ENCODE measurements at places on chromosomes 16 and 17. TPM values are rescaled to one million over a fixed set of nuclear protein-coding genes. Genes with fewer than 3 reads are reported as not detected.
A peak's percentile ranks its signal among the peaks of the same experiment; 100 is the strongest.

CCDC137 gene
- 6.2 TPM for total RNA-seq

CCDC200 gene
- total RNA-seq = not detected

KRT20 gene
- not detected for total RNA-seq

ACSM3 gene
- total RNA-seq = 9.2 TPM

GAS2L2 gene
- total RNA-seq = 0.27 TPM

DNAI2 gene
- total RNA-seq = not detected

RDM1 gene
- not detected for total RNA-seq

SDR42E2 gene
- not detected for total RNA-seq

USP31 gene
- 25.0 TPM for total RNA-seq

GRCh38 chr16:2904100-2904921 is 7.4 kb upstream of the FLYWCH1 start:
- peak; percentile 91 for DNase-seq

GRCh38 chr16:17160920-17161431 is 309.8 kb downstream of the XYLT1 start:
- DNase-seq = no peak

DNA sequence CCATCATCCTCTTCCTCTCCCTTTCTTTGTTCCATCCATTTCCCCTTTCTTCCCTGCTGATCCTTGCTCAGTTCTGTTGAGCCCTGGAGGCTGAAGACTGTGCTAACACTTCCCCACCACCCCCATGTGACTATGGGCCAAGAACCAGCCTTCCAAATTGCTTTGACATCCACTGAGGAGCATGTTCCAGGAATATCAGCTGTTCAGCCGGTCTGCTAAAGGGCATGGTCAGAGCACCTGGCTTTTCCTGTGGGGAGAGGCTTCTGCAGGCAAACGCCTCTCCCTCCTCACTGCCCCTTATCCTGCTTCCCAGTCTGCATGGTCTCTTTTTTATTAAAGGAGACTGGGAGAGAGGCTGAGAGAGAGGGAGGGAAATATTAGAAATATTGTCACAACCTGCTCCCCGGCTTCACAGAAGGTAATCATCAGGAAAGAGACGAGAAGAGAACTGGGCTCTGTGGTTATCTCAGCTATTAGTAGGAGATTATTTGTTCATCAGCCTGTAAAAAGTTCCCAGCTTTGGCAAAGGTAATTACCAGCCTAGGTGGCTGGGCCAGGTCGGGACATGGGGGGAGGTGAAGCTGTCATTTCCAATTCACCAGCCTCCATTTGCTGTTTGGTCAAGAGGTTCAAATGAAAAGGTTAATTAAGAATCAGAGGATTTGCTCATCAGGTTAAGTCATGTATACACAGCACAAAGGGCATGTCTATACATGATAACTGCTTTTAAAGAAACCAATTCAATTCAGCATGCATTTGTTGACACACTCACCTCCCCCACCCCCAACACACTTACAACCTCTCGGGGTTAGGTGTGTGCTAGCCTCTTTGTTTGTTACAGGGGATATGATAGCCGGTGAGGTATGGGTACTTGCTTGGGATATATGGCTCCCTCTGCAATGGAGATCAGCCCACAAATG is 83.7 kb upstream of the CRHR1 start:
- DNase-seq = no peak

GRCh38 chr17:13114601-13115031 is 96.8 kb upstream of the ELAC2 start:
- peak; percentile 41 for DNase-seq

- DNase-seq = no peak
These were observed 6.7 kb downstream of the HS3ST3B1 start for GRCh38 chr17:14307560-14308024.

DNA sequence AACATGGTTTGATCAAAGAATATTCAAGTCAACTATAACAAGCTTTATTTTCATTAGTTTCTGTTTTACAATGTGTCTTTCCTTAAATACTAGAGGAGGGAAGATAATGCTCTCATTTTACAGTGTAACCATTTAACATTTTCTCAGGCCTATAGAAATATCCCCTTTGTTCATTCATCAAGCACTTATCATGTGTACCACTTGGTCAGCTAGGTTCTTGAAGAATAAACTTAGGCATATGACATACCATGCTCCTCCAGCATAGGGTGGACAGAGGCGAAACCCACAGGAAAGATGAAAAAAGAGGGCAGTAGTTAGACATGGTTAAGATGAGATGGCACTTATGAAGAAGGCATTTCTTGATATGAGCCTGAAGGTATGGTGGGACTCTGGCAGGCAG is 34.0 kb upstream of the HLF start:
- no peak for DNase-seq

DNA sequence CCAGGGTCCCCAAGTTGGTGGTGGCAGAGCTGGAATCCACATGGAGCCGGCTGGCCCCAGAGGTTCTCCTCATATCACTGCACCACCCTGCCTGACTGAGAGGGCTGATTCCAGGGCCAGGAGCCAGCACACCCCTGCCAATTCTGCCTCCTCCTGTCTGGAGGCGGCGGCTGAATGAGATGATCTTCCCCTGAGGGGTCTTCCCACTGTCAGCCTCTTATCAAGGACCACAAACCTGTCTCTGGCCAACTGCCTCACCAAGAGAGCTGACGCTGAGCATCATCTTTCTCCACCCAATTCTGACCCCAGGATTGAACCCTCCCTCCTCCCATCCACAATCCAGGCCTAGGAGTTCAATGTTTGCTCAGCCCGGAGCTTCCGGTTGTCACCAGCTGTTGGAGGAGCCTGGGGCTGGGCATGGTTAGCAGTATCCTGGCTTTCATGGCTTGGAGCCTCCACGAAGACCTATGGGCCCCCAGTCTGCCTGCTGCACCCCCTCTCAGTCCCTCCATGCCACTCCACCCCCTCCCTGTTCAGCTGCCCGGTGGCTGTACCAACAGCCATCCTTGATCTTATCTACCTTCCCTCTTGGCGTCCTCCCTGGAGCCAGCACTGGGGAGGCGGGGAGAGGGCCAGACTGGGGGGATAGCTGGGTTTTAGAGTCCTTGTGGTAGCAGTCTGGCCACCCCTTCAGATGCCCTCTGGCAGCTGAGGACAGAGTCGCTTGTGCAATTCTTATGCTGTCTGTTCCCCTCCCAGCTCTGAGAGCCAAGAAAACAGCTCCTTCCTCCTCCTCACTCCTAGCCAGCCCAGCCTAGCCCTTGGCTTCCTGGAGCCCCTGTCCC is 25.6 kb downstream of the ABCC3 start:
- peak; percentile 63 for DNase-seq

DNA sequence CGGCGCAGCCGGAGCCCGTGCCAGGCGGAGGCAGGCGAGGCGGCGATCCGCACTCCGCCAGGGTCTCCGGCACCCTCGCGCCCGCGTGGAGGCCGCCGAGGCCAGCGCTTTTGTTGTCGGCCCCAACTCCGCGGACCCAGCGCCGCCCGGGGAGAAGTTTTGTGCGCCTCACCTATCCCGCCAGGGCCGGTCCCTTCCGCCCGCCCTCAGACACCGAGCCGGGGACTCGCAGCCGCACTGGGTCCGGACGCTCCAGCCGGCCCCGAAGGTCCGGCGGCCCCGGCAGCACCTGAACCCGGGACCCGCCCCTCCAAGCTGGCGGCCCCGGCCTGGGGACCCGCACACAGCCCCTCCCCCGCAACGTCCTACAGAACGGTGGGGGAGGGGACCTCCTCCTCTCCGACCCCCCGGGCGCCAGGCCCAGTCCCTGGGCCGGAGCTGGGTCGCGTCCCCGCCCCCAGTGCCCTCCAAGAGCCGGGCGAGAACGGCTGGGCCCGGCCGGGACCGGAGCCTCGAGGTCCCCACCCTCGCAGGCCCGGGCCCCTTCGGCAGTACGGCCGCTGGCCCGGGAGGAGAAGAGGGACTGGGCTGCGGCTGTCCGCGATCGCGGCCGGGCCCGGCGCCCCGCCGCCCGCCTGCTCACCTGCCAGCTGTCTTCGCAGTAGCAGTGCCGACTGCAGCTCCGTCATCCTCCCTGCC is 698 bp downstream of the UBE2G1 start:
- peak; percentile 58 for DNase-seq

DNA sequence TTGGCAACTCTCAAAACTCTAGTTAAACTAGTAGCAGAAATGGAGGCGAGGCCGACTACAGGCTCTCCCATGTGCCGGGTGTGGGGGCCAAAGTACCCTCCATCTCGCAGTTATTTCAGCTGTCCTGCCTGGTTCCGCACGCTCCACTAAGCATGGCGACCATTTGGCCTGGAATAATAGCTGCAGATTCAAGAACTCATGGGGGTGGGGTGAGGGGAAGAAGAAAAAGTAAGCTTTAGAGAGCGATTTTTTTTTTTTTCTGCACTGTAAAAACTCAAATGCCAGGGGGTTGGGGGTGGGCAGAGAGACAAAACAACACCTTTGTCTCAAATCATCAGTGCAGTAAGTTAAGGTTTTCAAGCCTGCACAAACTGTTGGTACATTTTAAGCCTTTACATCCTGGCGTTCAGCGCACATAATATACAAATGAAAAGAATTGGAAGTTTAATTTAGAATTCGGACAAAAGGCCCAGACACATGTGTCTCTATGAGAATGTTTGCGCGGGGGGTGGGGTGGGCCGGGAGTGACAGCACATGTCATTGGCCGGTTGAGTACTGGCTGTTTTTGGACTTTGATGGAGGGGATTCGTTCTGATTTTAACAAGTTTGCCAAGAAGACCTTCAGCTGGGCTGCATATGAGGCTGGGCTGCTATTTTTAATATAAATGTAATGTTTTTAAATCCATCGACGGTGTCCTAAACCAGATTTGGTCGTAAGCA is 694.7 kb upstream of the SALL1 start:
- DNase-seq = no peak

- DNase-seq = no peak
These were observed 219.7 kb upstream of the SDK2 start for GRCh38 chr17:73863761-73864535.

GRCh38 chr17:48179071-48179945 is 71.7 kb downstream of the SNX11 start:
- DNase-seq = no peak

GRCh38 chr17:69404399-69404798 is 10.1 kb upstream of the MAP2K6 start:
- DNase-seq = no peak

- no peak for DNase-seq
These were observed 9.5 kb downstream of the FAAP100 start for GRCh38 chr17:81542431-81543338.

GRCh38 chr17:70138291-70138865 is 31.0 kb upstream of the KCNJ2 start:
- DNase-seq = no peak

- peak; percentile 67 for DNase-seq
These were observed 25.2 kb upstream of the TNS4 start for GRCh38 chr17:40526668-40527067.

DNA sequence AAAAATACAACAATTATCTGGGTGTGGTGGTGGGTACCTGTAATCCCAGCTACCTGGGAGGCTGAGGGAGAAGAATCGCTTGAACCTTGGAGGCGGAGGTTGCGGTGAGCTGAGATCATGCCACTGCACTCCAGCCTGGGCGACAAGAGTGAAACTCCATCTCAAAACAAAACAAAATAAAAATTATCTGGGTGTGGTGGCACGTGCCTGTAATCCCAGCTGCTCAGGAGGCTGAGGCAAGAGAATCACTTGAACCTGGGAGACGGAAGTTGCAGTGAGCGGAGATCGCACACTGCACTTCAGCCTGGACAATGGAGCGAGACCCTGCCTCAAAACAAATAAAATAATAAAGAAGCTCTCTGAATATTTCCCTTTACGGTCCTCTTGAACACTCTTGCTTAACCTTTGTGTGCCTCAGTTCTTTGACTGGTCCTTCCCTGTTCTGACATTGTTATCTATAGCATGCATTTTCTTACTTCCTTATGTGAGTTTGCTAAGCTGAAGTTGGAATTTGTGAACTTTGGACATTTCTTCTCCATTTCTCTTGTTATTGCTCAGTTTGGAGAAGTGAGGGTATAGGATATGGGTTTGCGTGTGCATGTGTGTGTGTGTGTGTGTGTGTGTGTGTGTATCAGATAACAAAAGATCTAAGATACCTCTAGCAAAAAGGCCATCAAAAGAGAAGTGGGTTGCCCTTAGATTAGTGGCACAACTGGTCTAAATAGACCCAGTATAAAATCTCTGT is 29.7 kb upstream of the WSB1 start:
- no peak for DNase-seq

DNA sequence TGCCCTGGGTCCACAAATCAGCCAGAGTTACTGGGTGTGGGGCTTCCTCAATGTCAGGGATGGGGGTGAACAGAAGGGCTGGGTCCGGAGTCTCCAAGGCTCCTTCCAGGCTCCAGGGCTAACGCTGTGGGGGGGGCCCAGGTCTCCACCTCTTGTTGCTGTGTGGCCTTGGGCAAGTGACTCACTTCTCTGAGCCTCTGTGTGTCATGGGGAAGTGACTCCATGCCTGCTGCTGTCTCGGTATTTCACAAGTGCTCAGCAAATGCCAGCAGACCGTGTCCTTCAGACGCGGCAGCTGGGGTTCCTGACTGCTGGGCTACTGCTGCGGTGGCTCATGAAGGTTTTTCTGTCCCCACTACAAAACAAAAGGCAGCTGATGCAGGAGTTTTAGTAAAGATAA is 26.6 kb downstream of the JPH3 start:
- no peak for DNase-seq
